ENCODE measurements at places on chromosomes 4 and X. TPM values are rescaled to one million over a fixed set of nuclear protein-coding genes. Genes with fewer than 3 reads are reported as not detected.

Gene ANKRD50
- 47.5 TPM for total RNA-seq

Gene GCNA
- 0.97 TPM for total RNA-seq

Gene DMRTC1B
- total RNA-seq = 0.34 TPM

Gene RS1
- total RNA-seq = not detected

DNA sequence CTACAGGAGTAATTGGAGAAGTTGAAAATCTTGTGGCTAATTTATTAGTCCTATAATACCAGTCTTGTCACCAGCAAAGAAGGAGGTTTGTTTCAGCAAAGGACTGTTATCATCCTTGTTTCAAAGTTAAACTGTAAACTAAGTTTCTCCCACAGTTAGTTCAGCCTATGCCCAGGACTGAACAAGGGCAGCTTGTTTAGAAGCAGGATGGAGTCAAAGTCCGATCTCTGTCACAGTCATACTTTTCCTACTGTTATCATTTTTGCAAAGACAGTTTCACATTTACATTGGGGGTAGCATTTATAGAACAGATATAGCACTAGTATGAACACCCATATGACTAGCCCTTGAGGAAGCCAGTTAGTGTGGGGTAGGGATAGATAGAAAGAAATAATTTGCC, 46.4 kb downstream of the AKAP4 start:
- DNase-seq = no peak

GRCh38 chr4:7691982-7692381, 247.7 kb downstream of the AFAP1 start:
- DNase-seq = no peak

DNA sequence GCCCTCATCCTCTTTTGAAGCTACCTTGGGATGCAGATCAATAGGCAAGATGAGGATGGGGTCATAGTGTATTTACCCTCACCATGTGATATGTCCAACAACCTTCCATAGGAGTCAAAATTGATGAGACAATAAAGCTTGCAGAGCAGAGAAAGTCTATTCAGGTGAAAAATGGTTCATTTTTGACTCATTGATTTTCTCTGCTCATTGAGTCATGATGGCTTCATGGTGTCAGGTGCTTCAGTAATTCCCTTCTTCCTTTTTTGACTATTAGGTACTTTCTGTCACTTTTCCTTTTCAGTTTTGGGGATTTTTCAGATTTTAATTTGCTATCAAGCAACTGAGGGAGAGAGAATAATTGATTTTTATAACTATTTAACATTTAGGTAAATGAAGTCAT, 55.9 kb upstream of the IL2 start:
- no peak for DNase-seq

DNA sequence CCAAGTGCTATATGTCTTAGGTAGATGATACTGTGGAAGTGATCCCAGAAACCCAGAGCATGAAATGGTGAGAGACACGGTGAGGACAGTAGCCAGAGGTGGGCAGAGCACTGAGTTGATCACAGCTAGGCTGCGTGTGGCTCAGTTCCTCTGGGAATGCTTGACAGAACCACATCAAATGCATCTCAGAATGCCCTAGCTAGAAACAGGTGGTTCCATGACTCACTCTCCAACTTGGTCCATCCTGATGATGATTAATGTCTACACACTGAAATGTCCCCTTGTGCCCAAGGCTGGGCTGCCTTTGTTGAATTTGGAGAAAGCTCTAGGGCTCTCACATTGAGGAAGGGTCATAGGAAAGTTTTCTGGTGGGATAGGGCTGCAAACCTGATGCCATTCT, 113.6 kb downstream of the ZNF518B start:
- no peak for DNase-seq

DNA sequence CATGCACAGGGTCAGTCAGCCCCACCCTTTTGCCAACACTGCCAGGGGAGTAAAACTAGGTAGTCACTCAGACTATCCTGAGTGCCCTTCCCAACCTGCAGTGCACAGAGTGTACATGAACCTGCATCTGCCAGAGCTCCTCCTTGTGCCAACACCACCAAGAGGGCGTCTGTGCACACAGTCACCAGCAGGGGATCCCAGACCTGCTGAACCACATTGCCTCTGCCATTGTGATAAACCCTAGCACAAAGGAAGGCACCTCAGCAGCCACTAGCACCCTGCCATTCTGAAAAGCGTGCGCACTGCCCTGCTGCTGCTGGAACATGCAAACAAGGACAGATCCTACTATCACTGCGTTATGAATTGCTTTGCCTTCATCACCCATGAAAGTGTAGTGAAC, 247.8 kb upstream of the POU3F4 start:
- peak; percentile 1 for DNase-seq

- no peak for DNase-seq
Observed at GRCh38 chrX:25536307-25536970, 520.7 kb upstream of the ARX start.

DNA sequence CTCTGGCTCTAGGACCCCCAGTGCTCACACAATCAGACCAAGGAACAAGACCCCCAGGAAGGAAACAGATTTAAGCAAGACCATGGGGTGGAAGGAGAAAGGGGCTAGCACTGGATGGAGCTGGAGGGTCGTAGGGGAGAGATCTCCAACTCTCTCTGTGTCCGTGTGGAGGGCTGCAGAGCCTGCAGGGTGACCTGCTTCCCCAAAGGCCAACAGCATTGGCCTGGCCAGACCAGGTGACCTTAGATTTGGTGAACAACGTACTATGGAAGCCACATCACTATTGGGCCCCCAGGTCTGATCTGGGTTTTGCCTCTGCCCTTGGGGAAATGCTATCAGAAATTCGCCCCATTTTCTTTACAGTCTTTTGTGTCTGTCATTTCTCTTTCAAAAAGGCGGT, 26.0 kb downstream of the NLGN3 start:
- no peak for DNase-seq

DNA sequence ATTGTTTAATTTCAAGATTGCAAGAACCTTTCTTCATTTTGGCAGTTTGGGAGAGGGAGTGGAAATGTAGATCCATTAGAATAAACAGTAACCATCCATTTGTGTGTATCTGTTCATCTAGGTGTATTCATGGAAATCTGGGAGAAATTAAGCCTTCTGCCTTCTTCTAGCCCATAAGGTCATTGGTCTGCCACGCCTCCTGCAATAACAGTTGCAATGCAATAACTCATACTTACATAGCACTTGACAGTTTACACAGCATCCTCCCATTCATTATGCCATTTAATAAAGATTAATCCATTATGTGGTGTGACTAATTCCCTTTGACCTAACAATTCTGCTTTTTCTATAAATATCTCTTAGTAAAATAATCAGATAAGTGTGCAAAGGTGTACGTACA, 42.6 kb downstream of the SHROOM4 start:
- DNase-seq = no peak

- DNase-seq = no peak
Observed at GRCh38 chrX:43963726-43964125, 9.5 kb downstream of the NDP start.

GRCh38 chr4:25900310-25900709, 13.7 kb upstream of the SMIM20 start:
- DNase-seq = no peak

DNA sequence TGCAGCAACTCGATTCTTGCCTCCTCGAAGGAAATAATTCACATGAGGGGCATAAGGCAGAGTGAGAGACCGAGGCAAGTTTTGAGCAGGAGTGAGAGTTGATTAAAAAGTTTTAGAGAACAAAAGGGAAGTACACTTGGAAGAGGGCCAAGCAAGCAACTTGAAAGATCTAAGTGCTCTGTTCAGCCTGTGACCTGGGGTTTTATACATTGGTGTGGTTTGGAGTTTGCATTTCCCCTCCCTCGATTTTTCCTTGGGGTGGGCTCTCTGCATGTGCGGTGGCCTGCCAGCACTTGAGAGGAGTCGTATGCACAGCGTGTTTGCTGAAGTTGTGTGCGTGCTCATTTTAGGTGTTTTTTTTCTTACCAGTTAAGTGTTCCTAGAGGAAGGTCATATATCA, 356.4 kb downstream of the KLHL4 start:
- DNase-seq = no peak

GRCh38 chrX:23731951-23732350, 11.1 kb downstream of the ACOT9 start:
- no peak for DNase-seq

DNA sequence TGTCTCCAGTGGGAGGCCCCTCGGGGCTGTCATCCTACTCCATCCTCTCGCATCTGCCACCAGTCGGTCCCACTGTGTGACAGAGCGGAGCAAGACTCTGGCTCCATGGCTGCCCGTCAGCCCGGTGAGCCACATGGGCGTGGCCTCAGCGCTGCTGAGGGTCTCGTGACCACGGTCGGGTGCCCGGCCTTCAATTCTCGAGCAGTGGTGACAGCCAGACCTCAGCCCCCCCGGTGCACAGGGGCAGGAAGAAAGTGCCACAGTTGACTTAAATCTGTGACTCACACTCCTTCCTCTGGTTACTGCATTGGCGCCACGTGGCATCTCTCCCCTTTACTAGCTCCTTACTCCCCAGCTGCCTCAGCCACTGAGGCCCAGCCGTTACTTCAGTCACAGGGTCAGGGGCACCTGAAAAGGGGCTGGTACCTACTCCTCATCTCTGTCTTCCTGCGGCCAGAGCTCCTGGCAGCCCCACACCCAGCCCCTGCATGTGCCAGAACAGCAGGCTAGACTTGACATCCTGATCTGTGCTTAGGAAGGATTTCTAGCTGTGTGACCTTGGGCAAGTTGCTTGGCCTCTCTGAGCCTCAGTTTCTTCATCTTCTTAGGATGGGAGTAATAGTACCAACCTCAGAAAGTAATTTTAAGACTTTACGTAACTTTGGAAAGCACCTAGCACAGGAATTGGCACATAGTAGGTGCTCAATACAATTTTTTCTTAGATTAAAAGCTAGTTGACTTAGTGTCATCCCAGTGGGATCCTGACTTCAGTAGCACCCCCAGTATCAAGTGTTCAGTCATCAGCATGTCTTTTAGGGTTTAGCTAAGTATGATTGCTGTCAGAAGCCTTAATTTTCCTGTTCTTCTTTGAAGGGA, 66.1 kb downstream of the TNIP2 start:
- DNase-seq = no peak

DNA sequence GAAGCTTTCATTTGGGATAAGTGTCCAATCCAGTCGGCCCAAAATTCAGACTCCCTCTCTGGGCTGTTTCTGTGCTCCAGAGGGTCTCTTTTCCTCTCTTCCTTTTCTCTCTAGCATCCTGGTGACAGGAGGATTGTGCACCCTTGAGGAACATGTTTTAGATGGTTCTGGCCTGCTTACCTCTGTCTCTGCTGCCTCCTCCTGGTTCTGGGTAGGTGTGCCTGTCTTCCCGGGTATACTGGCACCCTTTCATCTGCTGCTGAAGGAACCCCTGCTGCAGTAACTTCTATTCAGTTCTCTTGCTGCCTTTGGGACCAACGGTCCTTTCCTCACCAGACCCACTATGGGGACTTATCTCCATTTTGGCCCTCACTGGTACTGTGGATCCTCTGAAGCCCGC, 53.2 kb downstream of the HMGB2 start:
- DNase-seq = no peak

DNA sequence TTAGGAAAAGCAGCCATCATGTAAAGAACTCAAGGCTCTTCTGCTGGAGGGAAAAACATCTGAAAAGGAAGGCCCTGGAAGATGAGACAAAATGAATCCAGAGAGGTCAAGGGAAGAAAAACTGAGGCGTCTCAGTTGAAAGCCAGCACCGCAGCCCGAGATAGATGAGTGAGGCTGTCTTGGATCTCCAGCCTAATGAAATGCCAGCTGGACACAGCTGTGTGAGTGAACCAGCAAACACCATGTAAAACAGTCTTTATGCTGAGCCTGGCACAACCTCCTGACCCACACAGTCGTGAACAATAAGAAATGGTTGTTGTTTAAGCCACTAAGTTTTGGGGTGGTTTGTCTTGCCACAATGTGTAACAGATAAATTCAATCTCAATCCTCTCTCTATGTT, 48.6 kb upstream of the RASL11B start:
- DNase-seq = no peak

DNA sequence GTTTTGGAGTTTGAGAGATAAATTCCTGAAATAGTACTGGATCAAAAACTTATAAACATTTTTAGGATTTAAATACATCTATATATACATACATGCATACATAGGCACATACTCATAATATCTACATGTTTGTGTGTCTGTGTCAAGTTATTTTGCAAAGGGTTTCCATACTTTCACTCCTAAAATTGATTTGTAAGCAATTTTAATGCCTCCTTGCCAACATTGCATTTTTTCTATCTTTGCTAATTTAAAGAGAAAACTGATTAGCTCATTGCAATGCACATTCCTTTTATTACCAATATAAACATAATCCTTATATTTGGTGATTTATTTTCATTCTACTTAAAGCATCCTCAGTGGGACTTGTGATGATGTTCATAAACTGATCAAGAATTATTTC, 258.3 kb downstream of the FRMPD4 start:
- DNase-seq = no peak
